ENCODE measurements at places on chromosomes 5 and 9. TPM values are rescaled to one million over a fixed set of nuclear protein-coding genes. Genes with fewer than 3 reads are reported as not detected.

NIPAL4 gene
- total RNA-seq, result 2.7 TPM

DNA sequence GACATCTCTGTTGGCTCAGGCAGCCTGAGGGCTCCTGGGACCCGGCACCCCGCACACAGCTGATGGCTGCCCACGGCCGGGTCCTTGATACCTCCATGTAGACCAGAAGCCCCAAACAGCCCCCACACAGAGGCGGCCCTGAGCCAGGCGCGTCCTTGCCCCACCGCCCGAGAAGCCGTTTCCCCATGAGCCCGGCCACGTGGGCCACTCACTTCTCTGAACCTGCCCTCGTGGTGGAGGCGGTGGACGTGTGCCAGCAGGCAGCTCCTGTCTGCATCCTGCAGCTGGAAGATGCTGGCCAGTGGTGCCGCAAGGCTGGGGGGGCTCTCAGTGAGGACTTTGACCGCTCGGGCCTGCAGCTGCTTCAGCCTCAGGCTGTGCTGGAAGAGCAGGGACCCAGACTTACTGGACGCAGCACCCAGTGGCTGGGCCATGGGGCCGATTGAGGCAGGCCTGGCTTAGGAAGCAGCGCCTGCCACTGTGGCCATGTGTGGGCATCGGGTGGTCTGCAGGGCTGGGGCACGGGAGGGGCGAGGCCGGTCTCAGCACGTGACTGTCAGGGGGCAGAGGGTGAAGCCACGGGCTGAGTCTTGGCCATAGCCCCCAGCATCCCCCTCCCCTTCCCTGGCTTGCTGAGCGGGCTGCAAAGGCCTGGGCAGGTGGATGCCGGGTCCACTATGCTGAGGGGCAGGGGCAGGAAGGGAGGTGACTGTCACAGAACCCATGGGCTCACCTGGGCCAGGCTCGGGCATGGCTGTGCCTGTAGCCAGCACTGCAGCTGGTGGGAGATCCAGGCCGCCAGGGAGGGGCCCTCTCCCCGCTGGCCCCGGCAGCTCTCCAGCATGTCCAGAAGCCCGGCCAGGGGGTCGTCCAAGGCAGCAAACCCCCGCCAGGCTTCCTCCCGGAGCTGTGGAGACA lies 50.0 kb downstream of the EXD3 start:
- no peaks in the 10 kb centered on the region for H3K36me3 ChIP-seq
- no peak overlapping the region for H3K4me3 ChIP-seq

DNA sequence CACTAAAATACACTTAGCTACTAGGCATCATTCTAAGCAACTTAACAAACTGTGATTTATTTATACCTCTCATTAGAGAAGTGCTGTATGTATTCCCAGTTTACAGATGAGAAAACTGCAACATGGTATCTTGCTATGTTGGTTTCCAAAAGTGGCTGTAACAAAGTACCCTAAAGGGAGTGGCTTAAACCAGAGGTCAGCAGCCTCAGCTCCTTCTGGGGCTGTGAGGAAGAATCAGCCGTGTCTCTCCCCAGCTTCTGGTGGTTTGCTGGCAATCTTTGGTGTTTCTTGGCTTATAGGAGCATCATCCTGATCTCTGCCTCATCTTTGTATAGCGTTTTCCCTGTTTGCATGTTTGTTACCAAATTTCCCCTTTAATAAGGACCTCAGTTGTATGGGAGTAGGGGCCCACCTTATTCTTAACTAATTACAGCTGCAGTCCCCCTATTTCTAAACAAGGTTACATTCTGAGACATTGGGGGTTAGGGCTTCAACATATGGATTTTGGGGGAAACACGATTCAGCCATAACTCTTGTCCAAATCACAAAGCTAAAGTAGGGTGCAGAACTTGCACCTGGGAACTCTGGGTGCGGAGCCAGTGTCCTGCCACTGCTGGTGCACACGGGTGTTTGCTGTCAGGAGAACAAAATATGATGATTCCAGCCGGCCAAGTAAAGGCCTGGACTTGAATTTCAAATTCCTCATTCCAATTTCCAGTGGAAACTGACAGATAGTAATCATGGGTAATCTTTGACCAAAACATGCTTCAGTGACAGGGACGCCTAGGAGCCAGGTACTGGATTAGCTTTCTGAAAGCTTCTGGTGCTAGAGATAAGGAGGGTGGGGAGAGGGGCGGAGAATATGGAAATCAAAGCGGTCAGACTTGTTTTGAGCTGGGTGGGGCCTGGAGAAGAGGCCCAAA lies 43.3 kb downstream of the RAI14 start:
- H3K36me3 ChIP-seq, result no peaks in the 10 kb centered on the region
- no peaks in the 10 kb centered on the region for H3K27me3 ChIP-seq
- H3K4me3 ChIP-seq, result no peak overlapping the region
- DNase-seq, result no peak
- H3K4me1 ChIP-seq, result peaks cover 5% of the 10 kb centered on the region
- no peak overlapping the region for H3K27ac ChIP-seq

DNA sequence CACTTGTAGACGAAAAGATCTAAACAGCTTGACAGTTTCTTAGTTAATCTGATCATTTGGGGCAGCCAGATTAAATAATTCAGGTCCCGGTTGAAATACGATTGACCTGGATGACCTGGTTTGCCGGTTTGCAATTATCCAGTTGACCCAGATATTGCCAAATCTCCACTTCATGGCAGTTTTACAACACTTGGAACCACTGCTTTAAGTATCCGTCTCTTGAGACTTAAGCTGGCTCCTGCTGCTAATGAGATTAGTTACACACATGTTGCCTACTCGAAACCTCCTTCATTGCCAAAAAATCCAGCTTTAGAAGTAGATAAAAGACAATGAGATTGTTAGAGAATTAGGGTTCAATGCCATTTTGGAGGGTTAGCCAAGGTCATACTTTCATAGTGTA lies 136.2 kb upstream of the HAPLN1 start:
- H3K4me1 ChIP-seq, result no peaks in the 10 kb centered on the region
- no peaks in the 10 kb centered on the region for H3K36me3 ChIP-seq
- no peaks in the 10 kb centered on the region for H3K27me3 ChIP-seq
- H3K4me3 ChIP-seq, result no peak overlapping the region
- no peak overlapping the region for H3K27ac ChIP-seq

GRCh38 chr5:154949781-154950180 lies 8.9 kb downstream of the MRPL22 start:
- H3K4me1 ChIP-seq, result peaks cover 7% of the 10 kb centered on the region
- H3K36me3 ChIP-seq, result peaks cover 33% of the 10 kb centered on the region
- no peaks in the 10 kb centered on the region for H3K27me3 ChIP-seq
- no peak for DNase-seq
- H3K4me3 ChIP-seq, result no peak overlapping the region

DNA sequence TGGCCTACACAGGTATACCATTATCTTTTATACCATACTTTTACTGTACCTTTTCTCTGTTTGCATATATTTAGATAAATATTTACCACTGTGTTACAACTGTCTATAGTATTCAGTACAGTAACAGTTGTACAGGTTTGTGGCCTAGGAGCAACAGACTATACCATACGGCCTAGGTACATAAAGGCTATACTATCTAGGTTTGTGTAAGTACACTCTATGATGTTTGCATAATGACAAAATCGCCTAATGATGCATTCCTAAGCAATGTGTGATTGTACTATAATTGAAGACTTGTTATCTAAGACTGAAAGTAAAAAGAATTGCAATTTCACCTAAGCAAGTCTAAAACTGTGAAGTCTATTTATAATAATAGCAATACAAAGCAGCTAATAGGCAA lies 3.9 kb downstream of the C9orf72 start:
- H3K36me3 ChIP-seq, result peaks cover 15% of the 10 kb centered on the region
- H3K27me3 ChIP-seq, result no peaks in the 10 kb centered on the region
- DNase-seq, result no peak
